Karpas-422 (cell line): ENCODE measurements at places on chromosomes 7 and 10.

DNA sequence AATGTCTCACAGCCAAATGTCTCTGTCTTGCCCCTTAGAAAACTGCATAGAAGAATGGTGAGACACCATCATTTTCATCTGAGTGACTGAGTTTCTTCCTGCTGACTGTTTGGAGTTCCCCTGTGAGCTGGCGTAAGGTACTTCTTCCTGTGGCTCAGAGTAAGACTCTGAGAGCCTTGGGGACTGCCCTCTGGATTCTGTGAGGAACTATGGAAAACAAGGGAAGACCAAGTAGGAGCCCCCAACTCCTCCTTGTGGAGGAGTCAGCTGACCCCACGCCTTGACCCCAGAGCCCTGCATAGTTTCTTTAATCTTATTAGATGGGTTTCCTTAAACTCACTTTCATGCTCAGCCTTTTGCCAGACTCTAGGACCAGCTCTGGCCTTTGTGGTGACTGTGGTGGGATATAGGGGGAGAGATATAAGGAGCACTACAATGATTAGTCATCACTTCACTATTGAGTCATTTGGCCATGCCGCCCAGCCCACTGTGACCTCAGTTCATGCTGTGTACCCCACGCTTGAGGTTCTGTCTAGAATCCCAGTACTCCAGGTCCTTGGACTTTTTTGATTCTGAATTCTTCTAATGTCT lies 51.8 kb upstream of the FAM133B start:
- DNase-seq, result no peak

GRCh38 chr7:42456267-42456666 lies 219.3 kb upstream of the GLI3 start:
- DNase-seq, result no peak

GRCh38 chr10:130847170-130847569 lies 464.4 kb downstream of the TCERG1L start:
- DNase-seq, result no peak

DNA sequence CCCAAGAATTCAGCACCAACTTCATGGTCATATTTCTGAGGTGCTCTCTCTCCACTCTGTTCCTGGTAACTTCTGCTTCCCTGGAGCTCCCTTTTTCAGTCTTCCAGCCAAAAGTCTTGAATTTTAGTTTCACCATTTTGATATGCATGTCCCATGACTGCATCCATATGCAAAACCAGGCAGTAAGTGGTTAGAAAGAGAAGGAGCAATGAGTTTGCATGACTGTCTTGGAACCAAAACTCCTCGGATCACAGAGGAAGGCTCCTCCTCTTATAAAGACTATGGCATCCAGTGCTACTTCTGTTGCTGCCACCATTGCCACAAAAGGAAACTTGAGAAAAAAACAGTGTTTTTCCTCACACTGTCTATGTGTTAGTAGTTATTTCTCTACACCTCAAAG lies 269.1 kb upstream of the GLI3 start:
- no peak for DNase-seq

- DNase-seq, result no peak
These were observed 104.0 kb downstream of the JCAD start for GRCh38 chr10:29955329-29955935.

- no peak for DNase-seq
These were observed 340.9 kb downstream of the SEMA3D start for GRCh38 chr7:84845971-84846370.

DNA sequence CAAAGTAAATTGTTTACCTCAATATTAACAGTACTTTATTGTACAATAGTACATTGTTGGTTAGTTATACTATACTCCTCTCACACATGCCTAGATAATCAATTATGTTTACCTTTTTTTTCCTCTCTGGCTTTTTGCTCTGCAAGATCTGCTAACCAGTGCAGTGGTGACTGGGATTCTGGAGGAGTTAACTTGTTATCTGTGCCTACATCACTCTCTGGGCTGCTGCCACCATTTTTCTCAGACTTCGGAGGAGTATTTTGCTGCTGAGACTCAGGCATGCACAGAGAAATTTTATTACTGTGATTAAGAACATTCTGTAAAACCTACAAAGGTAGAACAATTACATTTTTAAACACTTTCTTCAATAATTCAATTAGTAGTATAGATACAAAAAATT lies 59.7 kb downstream of the NRBF2 start:
- DNase-seq, result no peak

- no peak for DNase-seq
These were observed 14.0 kb upstream of the ITGB8 start for GRCh38 chr7:20316706-20317105.

DNA sequence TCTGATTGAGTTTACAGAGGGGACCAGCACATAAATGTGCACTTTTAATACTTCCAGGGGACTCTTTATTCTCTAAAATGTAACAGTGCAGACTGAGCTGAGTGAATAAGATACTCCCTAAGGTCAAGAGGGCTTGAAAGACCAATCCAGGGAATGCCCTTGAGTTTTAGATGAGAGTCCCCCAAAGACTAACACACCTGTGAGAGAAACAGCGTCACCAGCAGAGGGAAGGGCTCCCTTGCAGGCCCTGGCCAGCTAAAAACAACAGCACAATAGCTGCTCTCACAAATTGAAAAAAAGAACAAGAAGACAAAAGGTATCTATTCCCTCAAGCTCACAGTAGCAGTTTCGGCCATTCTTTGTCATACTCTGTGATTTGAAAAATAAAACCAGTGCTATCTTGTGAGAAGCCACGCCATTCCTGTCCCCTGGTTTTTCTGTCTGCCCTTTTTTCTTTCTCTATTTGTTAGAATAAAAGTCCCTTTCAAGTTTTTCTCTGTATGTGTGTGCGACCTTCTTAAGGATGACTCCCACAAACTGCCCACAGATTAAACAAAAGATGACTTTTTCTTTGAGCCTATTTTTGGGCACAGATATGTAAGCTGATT lies 230.4 kb upstream of the BMPER start:
- DNase-seq, result no peak

- no peak for DNase-seq
These were observed 66.1 kb upstream of the AQP1 start for GRCh38 chr7:30845426-30846135.

DNA sequence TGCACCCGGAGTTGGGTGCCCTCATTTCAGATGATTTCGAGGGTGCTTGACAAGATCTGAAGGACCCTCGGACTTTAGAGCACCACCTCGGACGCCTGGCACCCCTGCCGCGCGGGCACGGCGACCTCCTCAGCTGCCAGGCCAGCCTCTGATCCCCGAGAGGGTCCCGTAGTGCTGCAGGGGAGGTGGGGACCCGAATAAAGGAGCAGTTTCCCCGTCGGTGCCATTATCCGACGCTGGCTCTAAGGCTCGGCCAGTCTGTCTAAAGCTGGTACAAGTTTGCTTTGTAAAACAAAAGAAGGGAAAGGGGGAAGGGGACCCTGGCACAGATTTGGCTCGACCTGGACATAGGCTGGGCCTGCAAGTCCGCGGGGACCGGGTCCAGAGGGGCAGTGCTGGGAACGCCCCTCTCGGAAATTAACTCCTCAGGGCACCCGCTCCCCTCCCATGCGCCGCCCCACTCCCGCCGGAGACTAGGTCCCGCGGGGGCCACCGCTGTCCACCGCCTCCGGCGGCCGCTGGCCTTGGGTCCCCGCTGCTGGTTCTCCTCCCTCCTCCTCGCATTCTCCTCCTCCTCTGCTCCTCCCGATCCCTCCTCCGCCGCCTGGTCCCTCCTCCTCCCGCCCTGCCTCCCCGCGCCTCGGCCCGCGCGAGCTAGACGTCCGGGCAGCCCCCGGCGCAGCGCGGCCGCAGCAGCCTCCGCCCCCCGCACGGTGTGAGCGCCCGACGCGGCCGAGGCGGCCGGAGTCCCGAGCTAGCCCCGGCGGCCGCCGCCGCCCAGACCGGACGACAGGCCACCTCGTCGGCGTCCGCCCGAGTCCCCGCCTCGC lies at the start of gene EGFR:
EGFR (plus strand) TSS at position 657 of the 830 bp plus-strand sequence. CDS start 261 bp downstream, outside the sequence.
- DNase-seq, result no peak

GRCh38 chr10:73898730-73899410 lies 12.1 kb upstream of the PLAU start:
- no peak for DNase-seq

DNA sequence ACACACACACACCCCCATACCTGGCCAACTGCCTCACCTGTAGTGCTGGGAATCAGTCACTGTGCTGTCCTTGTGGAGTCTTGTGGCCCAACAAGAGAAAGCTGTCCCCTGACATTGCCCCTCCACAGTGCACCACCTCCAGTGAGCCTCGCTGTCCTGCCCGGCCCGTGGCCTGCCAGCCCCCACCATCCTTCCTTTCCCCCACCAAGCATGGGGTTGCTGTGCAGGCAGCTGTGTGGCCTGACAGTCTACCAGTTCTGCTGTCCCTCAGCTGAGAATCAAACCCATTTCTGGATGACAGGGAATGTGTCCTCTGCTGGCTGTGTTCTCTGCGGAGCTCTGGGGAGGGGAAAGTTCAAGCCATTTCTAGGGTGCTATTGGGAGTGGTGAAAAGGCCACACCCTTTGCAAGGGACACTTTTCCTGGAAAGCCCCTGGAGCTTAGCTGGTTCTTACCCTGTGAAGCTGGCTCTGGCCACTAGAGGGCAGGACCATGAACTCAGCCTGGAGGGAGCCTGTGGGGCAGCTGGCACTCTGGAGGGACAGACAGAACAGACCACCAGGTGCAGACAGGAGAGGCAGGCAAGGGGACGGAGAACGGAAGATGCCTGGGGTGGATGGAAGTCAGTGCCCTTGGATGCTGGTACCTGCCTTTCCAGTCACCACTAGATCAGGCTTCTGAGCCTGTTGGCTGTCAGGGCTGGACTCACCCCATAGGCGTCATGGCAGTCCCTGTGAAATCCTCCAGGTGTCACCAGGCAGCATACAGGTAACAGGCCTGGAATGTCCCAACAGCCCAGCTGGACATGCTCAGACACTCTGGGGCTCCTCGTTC lies 10.5 kb upstream of the MTPAP start:
- peak; percentile 91 for DNase-seq

DNA sequence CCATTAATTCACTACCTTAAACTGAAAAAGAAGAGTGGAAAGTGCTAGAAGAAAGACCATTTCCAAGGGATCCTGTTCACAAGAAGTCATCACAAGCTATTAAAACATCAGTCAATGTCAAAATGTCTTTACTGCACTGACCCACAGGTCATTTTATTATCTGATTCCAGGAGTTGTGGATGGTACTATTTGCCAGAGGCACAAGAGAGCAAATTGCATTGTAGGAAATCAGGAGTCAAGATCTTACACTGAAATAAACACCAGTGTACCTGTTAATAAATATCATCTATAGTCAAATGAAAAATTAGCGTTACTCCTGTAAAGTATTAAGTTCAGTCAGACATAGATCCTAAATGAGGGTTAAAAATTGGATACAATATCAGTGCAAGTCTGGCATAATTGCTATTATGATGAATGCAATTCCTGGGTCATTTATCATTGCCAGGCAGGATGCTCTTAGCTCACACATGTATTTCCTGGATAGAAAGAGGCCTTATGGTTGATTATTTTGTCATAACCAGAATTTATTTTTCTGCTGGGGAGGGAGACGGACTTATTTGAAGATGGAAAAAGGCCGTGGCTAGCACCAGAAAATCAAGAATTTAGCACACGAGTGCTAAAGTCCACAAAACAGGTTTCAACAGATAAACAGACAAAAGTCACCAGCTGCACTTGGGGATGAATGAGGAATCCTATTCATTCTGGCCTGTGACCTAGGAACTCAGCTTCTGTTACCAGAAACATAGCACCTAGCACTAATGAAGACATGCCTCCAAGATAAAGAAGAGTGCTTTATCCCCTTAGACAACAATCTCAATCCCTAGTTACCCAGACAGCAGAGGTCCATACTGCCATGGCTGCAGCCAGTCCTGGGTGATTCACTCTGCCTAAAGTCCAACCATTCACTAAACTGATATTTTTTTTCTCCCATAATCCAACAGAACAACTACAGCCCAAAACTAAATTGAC lies 683.1 kb upstream of the POM121L12 start:
- no peak for DNase-seq

DNA sequence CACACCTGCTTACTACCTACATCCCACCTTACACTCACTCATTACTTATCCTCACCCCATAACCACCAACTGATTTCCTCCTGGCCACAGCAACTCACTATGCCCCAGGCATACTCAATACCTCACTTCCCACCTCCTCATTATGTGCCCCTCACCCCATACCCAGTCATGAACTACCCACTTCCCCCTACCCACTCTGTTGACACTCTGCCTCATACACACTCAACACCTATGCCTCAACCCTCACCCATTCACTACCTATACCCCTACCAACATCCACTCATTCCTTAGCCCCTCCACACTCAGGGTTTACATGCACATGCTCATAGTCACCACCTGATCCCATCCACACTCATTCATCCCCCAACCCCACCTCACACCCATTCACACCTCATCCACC lies 39.6 kb downstream of the SEC61G start:
- DNase-seq, result no peak

DNA sequence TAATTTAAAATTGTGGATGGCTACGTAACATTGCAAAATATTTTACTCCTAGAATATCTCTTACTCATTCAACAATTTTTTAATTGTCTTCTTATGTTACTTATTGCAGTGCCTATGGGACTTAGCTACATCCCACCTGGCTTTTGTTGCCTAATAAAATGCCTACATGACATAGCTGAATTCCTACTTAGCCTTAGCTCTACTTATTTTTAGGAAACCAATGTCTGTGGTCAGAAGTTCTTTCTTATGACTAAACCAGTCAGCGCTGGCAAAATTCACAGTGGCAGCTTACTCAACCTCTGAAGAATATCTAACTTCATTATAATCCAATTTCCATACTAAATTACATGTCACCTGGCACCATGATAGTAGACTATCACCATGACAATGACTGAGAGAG lies 1612.4 kb upstream of the LRRTM3 start:
- DNase-seq, result no peak

- no peak for DNase-seq
These were observed 49.0 kb upstream of the EN2 start for GRCh38 chr7:155408651-155409586.

- no peak for DNase-seq
These were observed 1.7 kb downstream of the ATE1 start for GRCh38 chr10:121926157-121926556.

- DNase-seq, result no peak
These were observed 281 bp upstream of the EXOC6 start for GRCh38 chr10:92848037-92848440.

DNA sequence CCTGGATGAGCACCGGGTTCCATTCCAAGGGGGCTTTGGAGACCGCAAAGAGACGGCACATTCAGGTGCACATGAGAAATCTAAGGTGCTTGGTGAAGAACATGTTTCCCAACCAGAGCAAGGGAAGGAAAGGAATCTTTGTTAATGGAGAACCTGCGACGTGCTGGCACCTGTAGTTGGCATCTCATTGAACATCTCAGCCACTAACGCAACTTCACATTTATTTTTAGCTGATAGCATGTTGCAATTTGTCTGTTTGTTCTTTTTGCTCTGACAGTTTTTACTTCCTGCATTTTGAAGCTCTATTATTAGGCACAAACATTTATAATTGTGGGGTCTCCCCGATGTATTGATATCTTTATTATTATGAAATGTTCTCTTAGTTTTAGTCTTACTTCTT lies 316.7 kb downstream of the TCERG1L start:
- no peak for DNase-seq

DNA sequence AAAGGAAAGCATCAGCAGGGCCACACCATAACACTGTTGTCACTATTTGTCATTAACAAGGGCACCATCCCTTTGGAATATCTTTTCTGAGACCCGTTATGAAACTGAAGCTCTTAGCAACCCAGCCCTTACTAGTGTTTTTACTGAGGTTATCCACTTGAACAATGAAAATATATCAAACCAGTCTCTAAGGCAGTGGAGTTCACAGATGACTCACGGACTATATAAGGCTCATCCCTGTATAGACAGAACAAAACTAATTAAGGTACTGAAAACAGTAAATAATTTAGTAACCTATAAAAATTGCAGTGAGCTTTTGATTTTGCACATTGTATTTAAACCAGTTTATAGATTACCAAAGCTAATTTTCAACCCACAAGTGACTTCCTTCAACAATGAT lies 196.0 kb downstream of the ELAPOR2 start:
- DNase-seq, result no peak
